Amniotic epithelial cell (primary cell): ENCODE measurements at places on chromosomes 12 and 14.
A peak's percentile ranks its signal among the peaks of the same experiment; 100 is the strongest.

DNA sequence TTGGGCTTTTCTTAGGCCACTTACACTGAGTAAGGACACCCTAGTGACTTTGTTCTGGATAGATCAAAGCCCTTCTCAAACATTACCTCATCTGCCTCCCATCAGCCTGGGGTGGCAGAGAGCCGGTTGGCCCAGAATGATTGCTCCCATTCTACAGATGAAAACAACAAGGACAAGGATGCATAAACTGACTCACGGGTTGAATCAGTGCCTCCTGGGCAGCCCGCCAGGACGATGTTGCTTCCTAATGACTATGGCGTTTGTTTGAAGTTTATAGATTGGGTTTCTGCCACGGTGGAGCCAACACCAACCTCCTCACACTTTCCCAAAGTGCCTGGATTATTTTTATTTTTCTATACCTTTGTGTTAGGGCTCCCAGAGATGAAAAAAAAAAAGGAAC is 3.6 kb upstream of the VRK1 start:
- DNase-seq = no peak

GRCh38 chr14:65606460-65606859 is 193.9 kb downstream of the FUT8 start:
- no peak for DNase-seq

DNA sequence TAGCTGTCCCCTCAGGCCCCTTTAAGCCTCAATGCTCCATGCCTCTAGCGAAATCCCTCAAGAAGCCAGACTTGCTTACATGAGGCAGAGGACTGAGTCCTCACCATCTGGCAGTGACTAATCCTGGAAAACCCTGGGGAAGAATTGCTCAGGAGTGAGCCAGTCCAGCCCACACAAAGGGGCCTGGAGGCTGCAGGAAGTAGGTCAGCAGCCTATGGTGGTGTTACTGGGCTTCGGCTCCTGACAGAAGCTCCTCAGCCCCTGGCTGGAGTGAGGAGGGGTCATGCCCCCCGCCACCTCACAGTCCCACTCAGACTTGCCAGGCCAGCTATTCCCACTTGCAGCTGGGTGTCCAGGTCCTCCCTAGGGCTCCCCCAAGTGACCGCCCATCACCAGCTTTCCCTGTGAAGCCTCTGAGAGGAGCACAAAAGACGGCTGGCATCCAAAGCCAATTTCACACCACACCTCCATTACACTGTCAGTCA is 250.5 kb downstream of the DPF3 start:
- peak; percentile 98 for DNase-seq

DNA sequence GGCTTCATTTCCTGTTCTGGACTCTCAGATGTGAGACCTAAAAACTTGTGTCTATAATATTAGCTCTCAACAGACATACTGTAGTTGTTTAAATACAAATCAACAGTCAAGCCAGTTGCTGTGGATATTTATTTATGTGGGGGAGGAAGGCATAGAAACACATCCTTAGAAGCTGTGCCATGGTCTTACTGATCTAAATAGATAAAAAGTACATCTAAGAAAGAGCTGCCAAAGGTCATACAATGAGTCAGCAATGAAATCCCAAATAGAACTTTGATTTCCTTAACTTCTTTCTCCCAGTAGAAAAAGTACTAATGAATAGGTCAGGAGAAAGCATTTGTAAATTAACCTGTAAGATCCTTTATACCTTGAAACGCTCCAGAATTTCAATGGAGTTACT is 185.1 kb downstream of the AKAP6 start:
- peak; percentile 59 for DNase-seq

- DNase-seq = no peak
Measured at GRCh38 chr14:22849212-22849819, 12.9 kb downstream of the MMP14 start.

DNA sequence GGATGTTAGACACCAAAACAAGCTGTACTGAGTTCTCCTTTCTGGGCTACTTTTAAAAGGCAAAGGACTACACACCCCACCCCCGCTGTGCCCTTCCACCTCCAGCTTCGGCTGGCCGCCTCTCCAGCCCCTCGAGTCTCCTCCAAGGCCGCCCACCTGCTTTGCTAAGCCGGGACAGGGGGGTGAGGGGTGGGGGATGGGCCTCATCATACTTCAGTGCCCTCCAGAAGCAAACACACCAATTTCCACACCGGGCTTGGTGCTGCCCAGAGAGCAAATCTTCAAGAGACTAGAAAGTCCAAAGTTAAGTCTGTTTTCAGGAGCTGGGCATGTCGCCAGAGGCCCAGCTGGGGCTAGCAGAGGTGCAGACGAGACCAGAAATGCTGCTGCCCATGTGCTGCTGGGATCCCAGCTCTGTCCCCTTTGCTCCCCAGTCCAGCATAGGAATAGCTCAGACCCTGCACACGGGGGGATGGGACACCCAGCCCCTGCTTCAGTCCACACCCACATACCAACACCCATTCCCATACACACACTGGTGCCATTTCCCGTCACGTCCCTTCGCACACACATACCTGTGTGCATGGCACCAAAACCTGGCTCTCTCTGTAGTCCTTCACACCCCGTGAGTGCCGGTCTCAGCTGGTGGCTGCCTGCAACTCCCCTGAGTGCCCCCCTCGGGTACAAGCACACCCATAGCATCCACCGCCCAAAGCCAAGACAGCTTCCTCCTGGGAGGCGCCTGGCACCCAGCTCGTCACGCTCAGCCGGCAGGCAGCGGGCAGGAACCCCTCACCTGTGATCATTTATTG is 1.0 kb downstream of the SLC6A12 start:
- no peak for DNase-seq

DNA sequence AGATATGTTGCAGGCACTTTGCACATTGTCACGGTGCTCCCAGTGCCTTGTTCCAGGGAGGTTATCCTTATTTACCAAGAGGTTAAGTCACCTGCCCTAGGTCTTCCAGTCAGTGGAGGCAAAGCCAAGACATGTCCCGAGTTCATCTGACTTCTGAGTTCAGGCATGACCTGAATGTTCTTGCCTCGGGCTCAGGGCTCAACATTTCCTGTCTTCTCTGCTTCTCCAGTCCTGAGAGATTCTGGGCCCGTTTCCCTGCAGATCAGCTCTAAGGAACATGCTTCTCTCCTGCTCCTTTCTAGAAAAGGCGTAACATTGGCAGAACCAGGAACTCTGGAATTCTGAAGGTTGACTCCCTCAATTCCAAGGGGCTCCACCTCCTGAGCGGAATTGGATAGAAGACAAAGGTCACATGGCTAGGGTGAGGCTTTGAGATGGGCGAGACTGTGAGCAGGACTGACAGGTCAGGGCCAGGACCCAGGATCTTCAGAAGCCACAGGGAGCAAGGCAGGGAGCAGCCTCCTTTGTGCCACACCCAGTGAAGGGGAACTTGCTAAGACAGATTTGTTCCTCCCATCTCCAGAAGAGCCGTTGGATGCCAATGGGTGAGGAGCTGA is 19.9 kb downstream of the BDKRB2 start:
- no peak for DNase-seq

GRCh38 chr12:9619411-9620179 is 11.9 kb upstream of the KLRB1 start:
- no peak for DNase-seq

DNA sequence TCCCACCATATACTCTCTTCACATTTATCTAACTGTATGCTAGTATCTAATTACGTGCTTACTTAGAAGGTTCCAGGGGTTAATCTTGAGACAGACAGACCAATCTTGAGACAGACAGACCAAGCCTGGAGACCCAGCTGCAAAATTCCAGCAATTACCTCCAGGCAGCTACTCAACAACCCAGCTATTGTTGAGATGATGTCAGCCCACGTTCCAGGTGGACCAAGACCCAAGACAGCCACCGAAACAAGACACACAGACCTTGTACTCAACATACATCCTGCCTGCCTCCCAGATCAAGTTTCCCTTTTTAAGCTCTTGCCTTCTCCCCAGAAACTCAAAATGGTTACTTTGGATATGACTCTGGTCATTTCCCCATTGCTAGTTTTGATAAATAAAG is 64.9 kb upstream of the VASH1 start:
- DNase-seq = no peak

DNA sequence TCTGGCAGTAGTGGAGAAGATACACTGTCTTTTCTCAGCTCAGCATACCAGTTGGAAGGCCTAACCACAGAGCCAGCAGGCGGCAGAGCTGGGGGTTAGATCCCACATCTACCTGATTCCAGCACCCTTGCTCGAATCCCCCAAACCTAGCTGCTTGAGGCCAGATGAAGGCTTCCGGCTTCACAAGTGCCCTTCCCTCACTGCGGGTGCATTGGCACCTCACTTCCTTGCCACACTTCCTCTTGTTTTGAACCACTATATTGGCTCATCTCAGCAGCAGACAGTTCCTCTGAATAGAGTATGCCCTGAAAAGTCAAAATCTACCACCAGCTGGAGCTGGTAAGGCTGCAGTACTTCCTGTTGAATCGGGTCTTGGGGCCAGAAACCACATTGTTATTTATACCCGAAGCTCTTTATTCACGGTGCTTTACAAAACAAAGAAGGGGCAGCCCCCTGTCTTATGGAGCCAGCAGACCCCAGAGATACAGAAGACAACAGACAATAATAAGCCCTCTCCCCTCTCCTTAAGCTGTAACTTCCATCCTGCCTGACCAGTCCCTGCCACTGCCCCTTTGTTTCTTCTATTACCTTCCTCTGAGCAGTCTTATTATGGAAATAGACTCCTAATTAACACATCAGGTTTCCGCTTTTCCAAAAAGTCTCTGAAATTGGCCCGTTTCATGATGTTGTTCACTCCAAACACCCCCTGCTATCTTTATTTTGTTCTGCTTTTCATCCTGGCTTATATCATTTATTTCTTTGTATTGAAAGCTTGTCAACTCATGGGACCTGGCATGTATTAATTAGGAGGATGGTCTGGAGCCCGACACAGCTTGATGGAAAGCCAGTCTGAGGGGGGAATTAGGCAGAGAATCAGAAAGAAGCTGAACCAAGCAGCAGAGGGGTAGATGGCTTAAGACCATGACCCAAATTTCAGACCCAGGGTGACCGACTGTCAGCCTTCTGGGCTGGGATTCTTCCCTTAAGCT is 233.5 kb downstream of the EFCAB11 start:
- DNase-seq = no peak

DNA sequence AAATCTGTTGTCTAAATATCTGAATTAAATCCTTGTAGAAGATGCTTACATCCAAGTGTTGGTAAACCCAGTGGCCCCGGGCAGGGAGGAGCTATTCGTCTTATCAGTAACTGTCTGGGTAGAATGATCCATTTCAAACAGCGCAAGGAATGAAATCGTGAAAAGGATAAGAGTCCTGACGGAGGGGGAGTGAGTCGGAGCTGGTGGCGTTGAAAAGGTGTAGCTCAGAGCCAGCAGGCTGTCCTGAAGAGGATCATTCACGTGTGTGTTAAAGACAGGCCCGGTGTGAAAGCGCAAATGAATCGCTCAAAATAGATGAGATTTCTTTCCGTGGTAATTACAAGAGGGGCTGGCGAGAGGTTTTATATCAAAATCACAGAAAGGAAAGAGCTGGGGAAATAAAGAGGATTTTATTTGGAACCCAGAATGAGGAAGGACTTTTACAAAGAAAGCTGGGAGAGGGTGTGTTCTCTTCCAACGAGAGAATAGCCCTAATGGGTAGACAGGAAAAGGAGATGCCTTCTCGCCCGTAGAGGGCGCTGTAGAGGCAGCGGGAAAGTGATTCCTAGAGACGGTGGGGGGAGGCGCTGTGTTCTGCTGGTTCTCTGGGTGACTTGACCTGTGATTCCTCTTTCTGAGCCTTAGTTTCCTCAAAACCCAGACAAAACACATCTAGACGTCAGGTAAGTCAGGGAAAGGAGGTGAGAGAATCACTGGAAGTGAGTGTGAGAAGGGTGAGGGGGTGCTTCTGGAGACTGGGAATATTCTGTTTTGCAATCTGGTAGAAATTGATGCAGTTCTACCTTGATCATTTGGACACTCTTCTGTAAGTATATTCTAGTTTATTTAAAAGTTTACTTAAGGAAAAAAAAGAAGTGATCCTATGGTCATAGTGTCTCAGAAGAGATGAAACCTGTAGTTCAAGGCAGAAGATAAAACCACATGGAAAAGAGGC is 39.3 kb downstream of the SRRM4 start:
- no peak for DNase-seq

DNA sequence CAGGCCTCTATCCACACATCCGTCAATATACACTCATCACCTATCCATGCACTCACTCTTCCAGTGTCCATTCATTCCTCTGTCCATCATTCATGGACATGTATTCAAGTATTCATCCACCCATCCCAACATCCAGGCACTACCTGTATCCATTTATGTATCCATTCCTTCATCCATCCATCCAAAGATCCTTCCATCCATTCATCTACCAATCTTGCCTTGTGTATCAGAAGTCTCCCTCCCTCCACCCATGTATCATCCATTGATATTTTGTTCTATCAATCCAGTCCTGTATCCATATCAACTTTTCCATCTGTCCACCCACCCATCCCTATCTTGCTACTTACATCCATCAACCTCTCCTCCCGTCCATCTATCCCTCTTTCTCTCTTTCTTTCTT is 4.0 kb downstream of the BEGAIN start:
- DNase-seq = no peak

DNA sequence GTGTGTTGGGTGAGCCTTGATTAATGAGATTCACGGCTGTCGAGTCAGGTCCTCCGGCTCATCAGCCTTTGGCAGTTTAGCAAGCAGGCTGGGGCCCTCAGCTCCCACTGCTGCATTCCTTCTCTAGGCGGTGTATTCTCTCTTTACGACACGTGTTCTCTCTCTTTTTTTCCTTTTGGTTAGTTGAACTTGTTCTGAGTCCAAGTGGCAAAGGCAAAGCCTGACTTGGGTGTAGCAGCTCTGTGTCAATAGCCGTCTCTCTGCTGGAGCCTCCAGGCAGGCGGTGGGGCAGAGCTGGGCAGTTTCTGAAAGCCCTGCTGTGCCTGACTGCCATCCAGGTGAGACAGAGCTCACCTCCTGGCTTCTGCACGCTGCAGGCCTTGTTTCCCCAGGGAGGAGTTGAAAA is 46.6 kb downstream of the SUSD6 start:
- DNase-seq = peak; percentile 35

DNA sequence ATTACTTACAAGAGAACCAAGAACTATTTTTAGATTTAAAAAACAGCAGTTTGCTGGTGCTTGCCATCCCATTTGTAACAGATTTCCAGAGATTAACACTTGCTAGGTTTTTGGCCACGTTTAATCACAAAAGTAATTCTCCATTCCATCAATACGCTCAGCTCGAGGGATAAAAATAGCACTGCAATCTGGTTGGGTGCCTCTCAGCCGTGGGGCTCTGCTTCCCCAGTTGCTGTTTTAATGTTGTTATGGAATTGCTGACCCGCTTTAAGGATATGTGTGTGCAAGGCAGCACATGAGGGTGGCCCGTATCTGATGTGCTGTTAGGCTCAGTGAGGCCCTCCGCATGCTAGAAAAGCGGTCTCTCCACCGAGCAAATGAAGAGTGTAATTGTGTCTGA is 222.2 kb upstream of the TMEM260 start:
- DNase-seq = no peak
